ENCODE measurements at places on chromosomes 2 and 18.

DNA sequence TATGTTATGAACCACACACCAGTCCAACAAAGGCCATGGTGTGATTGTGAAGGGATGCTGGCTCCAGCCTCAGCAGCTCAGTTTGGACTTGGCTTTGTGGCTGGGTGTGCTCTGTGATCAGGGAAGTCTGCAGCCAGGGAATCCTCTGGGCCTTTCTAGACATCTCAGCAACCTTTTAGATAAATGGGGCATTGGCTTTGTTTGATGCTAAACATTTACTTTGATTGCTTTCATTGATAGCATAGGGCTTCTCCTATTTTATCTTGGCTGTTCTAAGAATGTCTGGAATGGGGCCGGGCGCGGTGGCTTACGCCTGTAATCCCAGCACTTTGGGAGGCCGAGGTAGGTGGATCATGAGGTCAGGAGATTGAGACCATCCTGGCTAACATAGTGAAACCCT is 104.5 kb downstream of the VAPA start:
- DNase-seq, result no peak

GRCh38 chr2:210299866-210300373 is 15.1 kb downstream of the MYL1 start:
- DNase-seq, result no peak

- DNase-seq, result no peak
Observed at GRCh38 chr2:11314487-11314886, 29.9 kb downstream of the ROCK2 start.

- DNase-seq, result no peak
Observed at GRCh38 chr2:177255227-177255601, 9.3 kb downstream of the NFE2L2 start.
